Breast epithelium (tissue), 4 donors: ENCODE measurements at places on chromosomes 7 and 10.

DNA sequence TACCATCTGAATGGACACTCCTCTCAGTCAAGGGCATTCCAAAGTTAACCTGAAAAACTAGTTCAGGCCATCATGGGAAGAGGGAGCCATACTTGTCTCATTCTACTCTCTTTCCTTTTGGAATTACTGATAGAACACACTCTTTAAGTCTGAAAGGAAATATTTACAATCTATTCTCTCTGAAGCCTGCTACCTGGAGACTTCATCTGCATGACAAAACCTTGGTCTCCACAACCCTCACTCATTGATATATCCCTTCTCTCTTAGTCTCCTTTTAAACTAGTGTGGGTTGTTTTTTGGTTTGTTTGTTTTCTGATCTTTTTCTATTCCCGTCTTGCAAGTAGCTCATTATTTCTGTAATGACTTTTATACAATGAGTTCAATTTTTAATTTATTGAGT, 169.5 kb downstream of the C1GALT1 start:
- no peak for DNase-seq

DNA sequence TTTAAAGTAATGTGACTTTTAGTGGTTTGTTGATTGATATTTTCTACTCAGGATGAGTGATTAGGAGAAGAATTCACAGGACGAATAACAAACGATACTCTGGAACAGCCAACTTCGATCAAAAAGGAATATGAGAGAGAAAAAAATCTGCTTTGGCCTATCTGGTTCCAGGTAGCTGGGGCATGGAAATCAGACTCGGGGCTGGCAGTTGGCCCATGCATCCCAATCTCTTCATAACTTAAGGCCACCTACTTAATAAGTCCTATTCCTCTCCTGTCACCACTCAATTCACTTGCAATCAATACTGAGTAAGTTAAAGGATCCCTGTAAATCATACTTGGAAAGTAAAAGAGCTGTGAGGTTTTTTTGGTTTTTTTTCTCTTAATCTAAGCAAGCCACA, 1116.2 kb downstream of the SORCS3 start:
- no peak for DNase-seq

- DNase-seq = no peak
These were observed 97.7 kb upstream of the KIF5B start for GRCh38 chr10:32153931-32154330.

GRCh38 chr10:52172581-52172980, 141.5 kb upstream of the DKK1 start:
- no peak for DNase-seq

DNA sequence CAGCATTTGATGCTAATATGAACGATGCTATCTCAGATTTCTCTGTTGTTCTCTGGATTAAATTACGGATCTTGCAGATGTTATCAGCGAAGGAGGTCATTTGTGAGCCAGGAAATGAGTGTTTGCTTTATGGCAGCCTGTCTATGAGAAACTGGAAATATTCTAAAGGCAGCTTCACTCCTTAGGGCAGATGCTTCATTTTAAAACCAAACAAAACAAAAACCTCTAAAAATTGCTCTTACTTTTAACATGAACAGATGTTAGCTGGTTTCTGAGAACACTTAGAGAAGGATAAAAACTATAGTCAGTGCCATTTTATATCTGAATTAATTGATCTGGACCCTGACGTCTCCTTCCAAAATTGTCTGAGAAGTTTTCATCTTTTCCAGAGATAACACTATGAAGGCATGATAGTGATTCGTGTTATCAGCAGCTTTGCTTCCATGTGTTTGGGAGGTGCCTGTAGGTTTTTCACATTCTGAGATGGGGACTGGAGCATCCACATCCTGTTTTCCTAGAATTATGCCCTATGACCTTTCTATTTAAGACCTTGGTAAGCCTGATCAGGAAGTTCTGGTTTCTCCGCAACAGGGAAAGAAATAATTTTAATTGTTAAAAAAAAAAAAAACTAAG, 53.1 kb downstream of the CPED1 start:
- DNase-seq = no peak

DNA sequence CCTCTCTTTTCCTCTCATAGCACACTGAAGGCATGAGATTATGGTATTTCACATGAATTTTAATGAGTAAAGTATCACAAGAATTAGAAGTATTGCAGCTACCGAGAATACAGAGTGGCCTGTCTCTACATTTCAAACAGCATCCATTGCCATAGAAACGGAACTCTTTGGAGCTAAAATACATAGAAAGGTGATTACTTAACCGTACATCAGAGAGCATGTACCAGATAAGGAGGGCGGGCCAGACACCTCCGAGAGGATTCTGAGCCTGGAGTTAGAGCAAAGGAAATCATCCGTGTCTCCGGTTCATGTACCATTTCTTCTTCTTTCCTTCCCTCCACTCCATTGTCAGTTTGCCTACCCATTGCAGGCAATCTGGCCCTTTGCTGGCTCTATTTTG, 196.7 kb downstream of the KLF6 start:
- DNase-seq = no peak

DNA sequence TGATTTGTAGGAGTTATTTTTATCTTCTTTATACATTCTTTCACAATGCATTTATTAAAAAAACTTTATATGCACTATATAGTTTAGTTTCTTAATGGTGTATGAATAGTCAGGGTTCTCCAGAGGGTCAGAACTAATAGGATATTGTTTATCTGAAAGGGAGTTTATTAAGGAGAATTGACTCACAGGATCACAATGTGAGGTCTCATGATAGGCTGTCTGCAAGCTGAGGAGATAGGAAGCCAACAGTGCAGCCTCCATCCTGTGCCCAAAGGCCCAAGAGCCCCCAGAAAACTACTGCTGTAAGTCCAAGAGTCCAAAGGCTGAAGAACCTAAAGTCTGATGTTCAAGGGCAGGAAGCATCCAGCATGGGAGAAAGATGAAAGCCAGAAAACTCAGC, 192.8 kb upstream of the AHR start:
- DNase-seq = no peak

- DNase-seq = no peak
These were observed 765.9 kb downstream of the LRMDA start for GRCh38 chr10:76197293-76197692.

DNA sequence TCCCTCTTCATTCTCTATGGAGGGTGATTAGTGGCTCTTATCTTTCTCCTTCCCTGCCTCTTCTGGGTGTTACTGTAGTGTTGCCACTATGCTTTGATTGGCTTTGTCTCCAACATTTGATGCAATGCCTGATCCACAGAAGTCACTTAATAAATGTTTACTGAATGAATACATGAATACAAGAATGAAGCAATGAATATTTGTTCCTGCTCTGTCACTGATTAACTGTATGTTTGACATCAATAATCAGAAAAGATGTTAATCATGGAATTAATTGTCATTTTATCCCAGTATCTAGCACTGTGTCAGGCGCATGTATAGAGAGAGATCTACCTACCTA, 4.3 kb downstream of the ANK3 start:
- no peak for DNase-seq

DNA sequence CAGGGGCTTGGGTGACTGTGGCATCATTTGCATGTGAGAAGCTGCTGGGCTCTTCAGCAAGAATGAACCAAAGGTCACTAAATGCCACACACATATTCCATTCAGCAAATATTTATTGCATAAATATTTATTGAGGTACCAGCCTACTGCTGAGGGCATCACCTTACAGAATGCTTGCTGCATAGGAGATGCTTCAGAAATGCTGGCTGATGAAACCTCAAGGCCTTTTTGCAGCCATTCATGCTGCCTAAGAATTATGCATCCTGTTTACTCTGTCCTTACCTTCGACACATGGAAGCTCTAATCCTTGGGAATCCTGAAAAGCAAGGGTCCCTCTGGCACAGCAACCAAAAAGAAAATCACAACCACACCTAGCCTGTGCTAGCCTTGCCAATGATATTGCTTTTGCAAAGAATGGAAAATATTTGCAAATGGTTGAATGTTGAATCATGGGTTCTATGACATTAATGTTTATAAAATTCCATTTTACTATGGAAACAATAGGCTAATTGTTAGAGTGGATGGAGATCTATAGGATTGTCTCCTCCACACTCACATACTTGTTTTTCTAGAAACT, 79.6 kb downstream of the PCGF5 start:
- no peak for DNase-seq

DNA sequence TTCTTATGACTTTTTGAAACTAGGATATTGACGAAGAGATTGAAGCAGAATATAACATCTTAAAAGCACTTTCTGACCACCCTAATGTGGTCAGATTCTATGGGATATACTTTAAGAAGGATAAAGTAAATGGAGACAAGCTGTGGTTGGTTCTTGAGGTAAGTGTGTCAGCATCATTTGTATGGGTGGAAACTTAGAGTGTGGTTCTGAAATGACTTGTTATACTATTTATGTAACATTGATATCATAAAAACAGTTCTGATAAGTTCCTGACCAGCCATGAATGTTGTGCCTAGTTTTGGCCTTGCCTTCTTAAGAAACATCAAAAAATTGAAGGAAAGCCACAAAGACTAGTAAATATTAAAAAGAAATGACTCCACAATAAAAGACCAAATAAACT, 20.8 kb downstream of the MYO3A start:
- no peak for DNase-seq

GRCh38 chr10:130105724-130106123, 4.9 kb downstream of the C10orf143 start:
- DNase-seq = no peak

DNA sequence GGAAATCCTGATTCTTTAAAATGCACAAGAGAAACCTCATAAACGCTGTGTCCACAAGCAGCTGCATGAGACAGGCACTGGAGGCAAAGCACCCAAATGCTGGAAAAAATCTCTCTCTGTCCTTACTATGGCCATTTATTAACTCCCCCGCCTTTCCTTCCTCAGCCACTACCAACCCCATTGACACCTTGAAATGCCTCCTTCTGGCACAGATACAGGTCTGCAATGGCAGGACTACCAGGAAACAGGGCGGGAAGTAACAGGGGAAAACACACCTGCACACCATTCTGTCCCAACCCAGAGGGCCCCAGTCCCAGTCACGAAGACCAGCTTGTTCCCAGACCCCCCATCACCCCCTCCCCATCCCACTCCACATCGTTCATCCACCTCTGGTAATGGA, 224.3 kb downstream of the PARD3 start:
- no peak for DNase-seq

DNA sequence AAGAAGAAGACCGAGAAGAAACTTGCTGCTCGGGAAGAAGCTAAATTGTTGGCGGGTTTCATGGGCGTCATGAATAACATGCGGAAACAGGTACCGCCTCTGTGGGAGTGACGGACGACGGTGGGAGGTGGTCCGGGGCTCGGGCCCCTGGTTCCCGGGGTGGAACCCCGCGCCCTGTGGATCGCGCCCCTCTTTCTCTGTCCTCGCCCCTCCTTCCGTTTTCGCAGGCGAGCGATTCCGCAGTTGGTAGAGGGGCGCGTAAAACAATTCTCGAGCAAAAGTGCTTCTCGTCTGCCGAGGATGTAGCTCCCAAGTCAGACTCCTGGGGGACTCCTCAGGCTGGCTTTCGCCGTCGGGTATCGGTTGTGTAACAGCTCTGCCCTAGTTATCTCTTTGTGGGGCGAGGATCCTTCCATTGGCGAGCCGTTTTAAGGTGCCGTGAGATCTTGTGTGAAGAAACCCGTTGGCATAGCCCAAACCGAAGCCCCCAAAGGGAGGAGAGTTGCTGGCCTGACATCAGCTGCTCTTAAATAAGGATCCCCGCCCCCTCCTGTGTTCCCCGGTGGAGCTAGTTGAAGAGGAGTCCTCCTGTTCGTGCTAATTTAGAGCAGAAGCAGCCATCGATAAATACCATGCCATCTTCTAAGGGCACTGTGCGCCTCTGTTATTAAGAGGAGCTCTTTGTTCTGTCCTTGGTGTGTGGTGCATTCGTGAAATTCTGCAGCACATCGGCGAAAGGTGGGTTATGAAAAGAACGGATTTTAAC, 655 bp downstream of the KLHL7 start:
- peak; percentile 26 for DNase-seq

DNA sequence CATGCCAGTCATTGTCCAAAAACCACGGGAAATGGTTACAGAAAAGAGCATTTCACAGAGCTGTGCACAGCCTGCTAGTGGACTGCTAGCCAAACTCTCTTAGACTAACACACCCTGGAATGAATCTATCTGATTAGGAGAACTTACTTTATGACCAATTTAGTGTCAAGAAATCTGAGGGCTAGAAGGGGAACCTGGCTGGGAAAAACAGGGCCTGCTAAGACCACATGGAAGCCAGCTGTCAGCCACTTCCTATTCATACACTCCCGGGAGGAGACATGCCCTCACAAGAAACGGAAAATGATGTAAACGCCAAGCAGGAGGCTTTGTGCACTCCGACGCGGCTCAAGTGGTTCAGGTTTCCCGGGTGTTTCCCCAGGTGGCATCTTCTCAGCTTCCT, 54.8 kb downstream of the MPP7 start:
- no peak for DNase-seq

- no peak for DNase-seq
These were observed 2.0 kb downstream of the SRGN start for GRCh38 chr10:69089638-69090599.

DNA sequence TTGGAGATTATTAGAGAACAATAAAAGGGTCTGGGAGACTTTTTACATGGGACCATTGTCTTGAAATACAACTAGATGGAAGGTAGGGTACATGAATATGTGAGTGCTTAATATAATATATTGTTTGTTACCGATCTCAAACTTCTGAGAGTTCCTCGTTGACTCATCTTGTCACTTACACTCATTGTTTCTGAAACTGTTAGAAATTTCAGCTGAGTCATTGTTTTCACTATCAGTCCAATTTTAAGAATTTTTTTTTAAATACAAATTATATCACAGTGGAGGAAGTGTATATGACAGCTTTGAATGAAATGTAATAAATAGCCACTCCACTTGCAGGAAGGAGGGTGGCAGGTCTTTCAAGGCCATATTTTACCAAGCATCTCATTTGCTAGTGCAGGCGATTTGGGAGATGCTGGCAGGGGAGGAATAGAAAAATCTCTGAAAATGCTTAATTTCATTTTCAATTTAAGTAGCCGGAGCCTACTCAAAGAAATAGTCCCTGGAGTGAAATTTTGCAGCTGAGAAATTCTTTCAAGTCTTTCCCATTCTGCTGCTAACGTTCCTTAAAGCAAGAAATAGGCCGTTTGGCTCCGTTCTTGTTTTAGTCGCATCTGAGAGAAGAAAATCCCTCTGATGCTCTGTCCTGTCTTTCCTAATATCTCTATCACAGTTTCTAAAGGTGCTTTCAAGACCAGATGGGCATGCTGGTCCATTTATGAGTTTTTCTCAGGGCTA, 1404.2 kb upstream of the CELF2 start:
- no peak for DNase-seq

GRCh38 chr10:117163061-117163953, 25.2 kb upstream of the VAX1 start:
- no peak for DNase-seq

- no peak for DNase-seq
These were observed 44.1 kb downstream of the C10orf105 start for GRCh38 chr10:71675295-71675970.
